Stimulated activated CD8-positive, alpha-beta memory T cell treated with anti-CD3 and anti-CD28 coated beads, Interleukin-4, amount 100 ng/mL, for 4 hours (primary cell): ENCODE measurements at places on chromosomes 4 and X.

GRCh38 chr4:67700116-67700737, 728 bp downstream of the UBA6 start:
- DNase-seq: no peak

DNA sequence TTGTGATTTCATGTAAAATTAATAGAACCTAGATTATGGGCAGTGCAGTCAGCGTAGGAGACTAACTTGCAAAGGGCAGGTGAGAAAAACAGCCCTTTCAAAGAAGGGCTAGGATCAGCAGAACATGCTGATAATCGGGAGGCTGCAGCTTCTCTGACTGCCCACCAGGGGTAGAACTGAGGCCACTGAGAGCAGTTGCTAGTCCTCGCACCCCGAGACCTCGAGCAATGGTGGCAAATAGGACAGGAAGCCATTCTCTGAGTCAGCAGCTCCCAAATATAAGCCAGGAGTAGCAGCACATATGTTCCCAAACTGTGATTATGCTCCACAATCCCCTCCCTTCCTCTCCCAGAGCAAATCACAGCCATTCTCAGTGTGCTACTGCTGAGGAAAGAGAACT, 186.5 kb downstream of the MSL3 start:
- DNase-seq: no peak

- no peak for DNase-seq
These were observed 5.2 kb upstream of the JAKMIP1 start for GRCh38 chr4:6205567-6205931.

- peak; percentile 40 for DNase-seq
These were observed 46.6 kb downstream of the CCNG2 start for GRCh38 chr4:77203380-77204197.

- DNase-seq: no peak
These were observed 22.7 kb upstream of the SPACA5B start for GRCh38 chrX:48107717-48108116.

- no peak for DNase-seq
These were observed 56.1 kb downstream of the LUZP4 start for GRCh38 chrX:115345615-115346014.

GRCh38 chr4:135359128-135359527, 1157.5 kb upstream of the PABPC4L start:
- no peak for DNase-seq

GRCh38 chr4:185559915-185560281, 24.6 kb upstream of the PDLIM3 start:
- DNase-seq: no peak

DNA sequence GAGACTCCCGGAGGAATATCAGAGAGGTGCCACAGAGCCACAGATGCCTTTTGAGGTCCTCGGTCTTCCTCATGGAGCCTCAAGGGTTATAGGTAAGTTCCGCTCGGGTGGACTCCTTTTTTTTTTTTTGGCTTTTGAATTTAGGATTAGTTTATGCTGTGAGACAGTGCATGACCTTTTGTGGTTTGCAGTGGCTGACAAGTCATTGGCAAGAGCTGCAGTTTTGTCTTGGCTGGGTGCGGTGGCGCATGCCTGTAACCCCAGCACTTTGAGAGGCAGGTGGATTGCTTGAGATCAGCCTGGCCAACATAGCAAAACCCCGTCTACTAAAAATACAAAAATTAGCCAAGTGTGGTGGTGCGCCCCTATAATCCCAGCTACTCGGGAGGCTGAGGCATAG, 4.5 kb upstream of the GRSF1 start:
- no peak for DNase-seq

DNA sequence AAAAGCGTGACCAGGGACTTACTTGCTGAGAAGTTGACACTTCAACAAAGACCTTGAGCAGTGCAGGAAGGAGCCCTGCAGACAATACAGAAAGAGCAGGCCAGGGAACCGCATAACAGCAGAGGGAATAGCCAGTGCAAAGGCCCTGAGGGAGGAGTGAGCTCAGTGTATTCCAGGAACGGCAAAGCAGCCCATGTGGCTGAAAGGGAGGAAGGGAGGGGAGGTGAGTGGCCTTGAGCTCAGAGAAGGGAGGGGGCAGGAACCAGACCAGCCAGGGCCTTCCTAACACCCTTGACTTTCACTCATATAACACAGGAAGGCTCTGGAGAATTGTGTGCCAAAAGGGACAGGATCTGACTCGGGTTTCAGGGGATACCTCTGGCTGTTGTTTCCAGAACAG, 112.2 kb downstream of the BCOR start:
- DNase-seq: no peak

DNA sequence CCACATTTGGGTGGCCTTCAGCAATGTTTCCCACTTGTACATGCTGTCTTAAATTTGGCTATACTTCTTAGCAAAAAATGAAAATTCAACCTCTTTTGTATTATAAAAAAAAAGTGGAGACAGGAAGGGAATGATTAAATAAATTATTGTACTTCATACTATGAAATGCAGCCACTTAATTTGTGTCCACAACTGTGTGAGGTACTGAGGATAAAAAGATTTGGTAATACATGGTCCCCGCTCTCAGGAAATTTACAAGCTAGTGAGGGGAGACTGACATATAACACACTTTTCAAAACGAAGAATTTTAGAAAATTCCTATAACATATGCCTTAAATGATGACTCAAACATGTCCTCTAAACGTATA, 105.0 kb downstream of the HNRNPD start:
- no peak for DNase-seq

GRCh38 chrX:40644821-40645358, 2.5 kb downstream of the CXorf38 start:
- DNase-seq: no peak
